ENCODE measurements at places on chromosomes 7 and 10.

GRCh38 chr7:80334196-80334595 is 177.7 kb downstream of the GNAT3 start:
- DNase-seq = no peak

- DNase-seq = no peak
Measured at GRCh38 chr7:53656881-53657280, 621.4 kb downstream of the POM121L12 start.

DNA sequence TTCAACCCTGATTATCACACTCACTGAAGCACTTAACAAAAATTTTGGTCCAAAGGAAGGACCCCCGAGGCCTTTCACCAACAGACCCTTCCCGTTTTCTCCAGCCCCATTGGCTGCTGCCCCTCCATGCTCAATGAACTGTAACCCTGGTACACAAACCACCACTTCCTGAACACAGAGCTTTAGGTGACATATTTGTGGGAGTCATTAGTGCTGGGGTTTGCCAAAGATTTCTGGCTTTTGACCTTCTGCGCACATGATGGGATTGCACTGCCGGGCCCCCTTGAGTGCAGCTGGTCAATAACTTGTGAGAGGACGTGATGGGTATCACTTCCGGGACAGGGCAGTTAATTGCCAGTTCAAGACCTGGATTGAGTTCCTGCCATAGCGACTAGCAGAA is 9.0 kb upstream of the CAMK1D start:
- DNase-seq = no peak

DNA sequence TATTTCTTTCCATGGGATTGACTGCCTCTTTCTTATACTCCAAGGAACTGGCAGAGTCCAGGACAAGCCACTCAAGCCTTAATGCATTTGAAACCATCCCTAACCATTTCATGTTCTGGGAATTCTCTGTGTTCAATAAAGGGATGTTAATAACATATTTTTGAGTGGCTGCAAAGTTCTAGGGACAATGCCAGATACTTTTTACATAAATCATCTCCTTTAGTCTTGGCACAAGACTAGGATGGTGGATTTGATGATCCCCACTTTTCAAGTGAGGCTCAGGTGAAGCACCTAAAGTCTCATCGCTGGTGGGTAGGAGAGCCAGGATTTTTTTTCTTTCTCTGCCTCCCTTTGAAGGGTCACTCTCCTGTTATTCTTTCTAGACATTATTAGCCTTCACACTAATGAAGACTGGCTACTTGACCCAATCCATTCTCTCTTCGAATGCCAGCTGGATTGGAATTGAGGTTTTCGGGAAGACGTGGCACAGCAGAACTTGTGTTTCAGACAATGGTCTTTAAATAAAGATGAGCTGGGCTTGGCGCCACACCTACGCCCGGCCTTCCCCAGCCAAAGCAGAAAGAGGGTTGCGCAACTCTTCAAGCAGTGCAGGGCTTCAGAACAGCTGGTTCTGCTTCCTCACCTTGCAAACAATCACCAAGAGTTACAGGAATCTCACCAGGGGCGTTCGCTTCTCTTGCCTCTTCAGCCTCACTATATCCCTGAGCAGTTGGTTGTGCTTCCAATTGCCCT is 73.8 kb upstream of the BMPER start:
- no peak for DNase-seq
